NCI-H345 (cell line): ENCODE measurements at places on chromosomes 13 and 19.

GRCh38 chr13:59691501-59692066 lies 472.1 kb downstream of the DIAPH3 start:
- peak; percentile 43 for DNase-seq

GRCh38 chr19:50728084-50728737 lies 5.0 kb downstream of the CLEC11A start:
- DNase-seq, result no peak

DNA sequence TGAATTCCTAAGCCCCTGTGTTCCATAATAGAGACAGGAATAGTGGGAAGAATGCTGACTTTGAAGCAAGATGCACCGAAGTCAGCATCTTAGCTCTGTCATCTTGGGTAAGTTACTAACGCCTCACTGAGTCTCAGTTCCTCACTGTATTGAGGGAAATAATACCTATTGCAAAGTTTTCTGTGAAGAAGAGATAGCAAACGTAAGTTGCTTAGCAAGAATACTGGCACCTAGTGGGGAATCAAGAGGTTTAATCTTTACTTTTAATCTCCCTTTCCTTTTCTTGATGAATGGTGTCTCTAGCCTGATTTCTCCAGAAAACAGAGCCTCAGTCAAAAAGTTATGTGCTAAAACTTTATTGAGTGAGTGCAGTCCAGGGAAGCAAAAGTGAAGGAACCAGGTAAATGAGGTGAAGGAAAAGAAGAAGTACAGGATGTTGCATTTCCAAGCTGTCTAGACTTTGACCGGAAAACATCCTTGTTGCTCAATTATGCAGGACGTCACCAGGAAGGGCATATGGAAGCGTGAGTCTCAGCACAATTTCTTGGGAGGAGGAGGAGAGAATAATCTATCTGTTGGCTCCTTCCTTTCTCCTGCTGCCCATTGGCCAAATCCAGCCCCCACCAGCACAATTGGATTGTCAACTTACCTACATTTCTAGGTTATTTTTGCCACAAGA lies 210.0 kb downstream of the B3GLCT start:
- no peak for DNase-seq

DNA sequence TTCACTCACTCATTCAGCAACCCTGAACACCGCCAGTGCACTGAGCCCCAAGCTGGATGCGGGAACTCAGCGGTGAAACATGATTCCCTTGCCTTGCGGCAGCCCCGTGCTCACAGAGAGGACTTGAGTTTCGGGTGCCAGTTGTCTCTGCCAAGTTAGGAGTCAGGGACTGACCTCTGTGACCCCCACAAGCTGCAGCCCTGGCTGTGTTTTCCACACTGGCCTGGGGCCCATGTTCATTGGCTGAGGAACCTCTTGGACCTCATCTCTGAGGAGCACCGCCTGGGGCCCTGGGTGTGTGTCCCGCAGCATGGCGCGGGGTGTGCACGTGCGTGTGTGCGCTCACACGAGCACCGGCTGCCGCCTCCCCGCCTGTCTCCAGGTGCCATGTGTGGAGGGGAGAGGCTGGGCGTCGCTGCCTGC lies 31.0 kb downstream of the CAPN12 start:
- DNase-seq, result no peak

GRCh38 chr19:56404705-56405056 lies 549 bp downstream of the ZNF583 start:
- no peak for DNase-seq

DNA sequence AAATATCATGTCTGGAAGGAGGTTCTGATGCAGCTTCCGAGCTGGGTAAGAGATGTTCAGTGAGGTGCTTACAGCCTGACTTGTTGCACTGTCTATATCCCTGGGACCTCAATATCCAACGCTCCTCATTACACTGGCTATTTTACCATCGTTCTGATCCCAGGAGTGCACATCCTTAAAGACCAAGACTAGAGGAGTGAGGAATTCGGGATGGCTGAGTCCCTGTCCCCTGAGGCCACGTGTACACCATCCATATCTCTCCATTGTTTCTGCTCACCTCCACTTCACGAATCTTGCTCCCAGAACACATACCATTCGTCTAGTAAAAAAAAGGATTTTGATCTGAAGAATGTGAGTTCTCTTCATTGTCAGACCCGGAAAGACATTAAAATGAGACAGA lies at the start of gene OR7G2:
OR7G2 (minus strand) TSS at position 101 of the 400 bp plus-strand sequence. CDS start 4,232 bp downstream, outside the sequence.
- DNase-seq, result no peak

GRCh38 chr13:44904967-44905366 lies 84.3 kb downstream of the NUFIP1 start:
- no peak for DNase-seq

GRCh38 chr13:79405501-79405830 lies 589 bp downstream of the RBM26 start:
- no peak for DNase-seq

DNA sequence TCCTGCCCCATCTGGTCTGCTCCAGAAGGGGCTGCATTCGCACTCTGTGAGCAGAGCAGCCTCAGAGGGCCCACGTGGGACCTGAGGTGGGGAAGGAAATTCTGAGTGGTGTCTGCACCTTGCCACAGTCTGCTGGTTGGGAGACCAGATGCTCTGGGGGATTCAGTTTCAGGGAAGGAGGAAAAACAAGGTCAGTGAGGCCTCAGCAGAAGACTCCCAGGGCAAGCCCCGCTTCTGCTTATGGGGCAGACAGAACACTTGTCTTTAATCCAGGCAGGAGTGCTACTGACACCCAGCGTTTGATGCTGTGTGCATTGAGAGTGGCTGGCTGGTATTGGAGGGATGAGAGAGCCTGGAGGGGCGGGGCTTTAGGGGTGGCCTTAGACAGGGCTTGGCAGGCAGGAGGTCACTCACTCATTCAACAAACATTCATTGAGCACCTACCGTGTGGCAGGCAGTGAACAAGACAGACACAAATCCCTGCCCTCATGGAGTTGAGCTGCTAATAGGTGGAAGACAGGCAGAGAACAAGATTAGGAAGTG lies 4.9 kb upstream of the CLEC17A start:
- DNase-seq, result no peak

GRCh38 chr19:46578450-46578849 lies 22.7 kb upstream of the CALM3 start:
- DNase-seq, result no peak

DNA sequence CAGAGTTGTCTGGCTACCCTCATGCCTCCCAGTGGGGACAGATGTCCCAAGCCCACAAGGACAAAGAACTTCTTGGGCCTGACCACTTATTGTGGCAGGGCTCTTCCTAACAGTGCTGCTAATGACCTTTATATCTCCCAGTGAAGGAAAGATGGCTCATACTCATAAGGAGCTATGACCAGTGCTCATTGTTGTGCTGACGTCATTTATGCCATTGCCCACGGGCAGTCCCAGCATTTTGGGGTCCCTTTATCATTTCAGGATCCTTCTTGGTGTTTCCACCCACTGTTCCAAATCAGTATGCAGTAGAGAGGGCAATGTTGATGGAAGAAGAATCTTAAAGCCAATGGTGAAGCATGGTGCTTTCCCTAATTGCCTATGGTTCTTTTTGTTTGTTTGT lies 1640.0 kb upstream of the PRR20A start:
- no peak for DNase-seq

- no peak for DNase-seq
Observed at GRCh38 chr19:49213791-49214190, 56.2 kb downstream of the TRPM4 start.
